ENCODE measurements at places on chromosomes 16 and 17.
A peak's percentile ranks its signal among the peaks of the same experiment; 100 is the strongest.

- DNase-seq, result no peak
Observed at GRCh38 chr17:50598487-50598886, 36.2 kb upstream of the ABCC3 start.

DNA sequence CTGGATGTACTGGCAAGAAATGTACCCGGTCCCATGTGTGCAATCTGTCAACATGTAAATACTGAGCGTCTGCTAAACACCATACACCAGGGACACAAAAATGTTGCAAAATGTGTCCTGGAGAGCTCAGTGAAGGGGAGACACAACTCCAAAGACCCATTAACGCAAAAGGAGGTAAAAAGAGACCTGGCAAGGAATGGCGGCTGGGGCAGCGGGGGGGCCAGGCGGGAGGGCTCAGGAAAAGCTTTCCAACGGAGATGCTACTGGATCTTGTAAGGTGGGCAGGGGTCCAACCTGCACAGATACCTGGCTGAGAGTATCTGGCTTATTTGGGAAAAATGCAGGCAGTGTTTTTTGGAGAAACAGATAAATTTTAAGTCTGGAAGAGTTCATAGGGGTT is 40.7 kb downstream of the ADCY9 start:
- no peak for DNase-seq

- no peak for DNase-seq
Observed at GRCh38 chr17:76888661-76889060, 20.5 kb downstream of the MGAT5B start.

DNA sequence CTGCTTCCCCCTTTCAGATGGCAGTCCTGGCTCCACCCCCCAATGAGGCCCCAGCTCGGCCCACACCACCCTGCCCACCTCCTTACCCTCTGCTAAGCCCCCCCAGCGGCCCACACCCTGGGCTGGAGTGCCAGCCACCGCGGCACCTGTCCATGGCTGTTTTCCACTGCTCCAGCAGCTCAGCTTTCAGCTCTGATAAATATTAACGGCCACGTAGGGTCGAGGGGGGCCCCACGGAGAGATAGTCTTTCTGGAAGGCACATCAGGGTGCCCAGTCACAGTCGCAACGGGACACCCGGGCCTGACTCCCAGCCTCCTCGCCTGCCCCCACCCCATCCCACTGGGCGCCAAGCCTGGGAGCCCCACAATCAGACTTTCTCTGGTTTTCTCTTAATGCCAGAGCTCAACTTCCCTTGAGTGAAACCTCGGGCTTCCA is 46.5 kb upstream of the CIBAR2 start:
- DNase-seq, result no peak

- no peak for DNase-seq
Observed at GRCh38 chr16:27330542-27330941, 16.8 kb downstream of the IL4R start.

DNA sequence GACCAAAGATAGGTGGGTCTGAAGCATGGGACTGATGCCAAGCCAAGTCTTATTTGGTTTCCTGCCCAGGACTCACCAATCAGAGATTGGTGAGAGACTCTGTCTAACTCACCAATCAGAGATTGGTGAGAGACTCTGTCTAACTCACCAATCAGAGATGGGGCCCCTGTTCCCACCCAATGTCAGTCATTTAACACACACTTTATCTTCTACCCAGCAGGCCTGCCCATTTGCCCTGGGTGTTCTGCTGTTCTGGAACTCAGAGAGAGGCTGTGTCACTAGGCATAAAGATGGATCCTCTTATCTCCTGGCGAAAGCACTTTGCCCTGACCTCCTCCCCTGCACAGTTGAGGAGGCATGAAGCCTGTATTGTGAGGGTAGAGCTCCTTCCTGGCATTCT is 5.4 kb upstream of the RHOT1 start:
- peak; percentile 9 for DNase-seq

DNA sequence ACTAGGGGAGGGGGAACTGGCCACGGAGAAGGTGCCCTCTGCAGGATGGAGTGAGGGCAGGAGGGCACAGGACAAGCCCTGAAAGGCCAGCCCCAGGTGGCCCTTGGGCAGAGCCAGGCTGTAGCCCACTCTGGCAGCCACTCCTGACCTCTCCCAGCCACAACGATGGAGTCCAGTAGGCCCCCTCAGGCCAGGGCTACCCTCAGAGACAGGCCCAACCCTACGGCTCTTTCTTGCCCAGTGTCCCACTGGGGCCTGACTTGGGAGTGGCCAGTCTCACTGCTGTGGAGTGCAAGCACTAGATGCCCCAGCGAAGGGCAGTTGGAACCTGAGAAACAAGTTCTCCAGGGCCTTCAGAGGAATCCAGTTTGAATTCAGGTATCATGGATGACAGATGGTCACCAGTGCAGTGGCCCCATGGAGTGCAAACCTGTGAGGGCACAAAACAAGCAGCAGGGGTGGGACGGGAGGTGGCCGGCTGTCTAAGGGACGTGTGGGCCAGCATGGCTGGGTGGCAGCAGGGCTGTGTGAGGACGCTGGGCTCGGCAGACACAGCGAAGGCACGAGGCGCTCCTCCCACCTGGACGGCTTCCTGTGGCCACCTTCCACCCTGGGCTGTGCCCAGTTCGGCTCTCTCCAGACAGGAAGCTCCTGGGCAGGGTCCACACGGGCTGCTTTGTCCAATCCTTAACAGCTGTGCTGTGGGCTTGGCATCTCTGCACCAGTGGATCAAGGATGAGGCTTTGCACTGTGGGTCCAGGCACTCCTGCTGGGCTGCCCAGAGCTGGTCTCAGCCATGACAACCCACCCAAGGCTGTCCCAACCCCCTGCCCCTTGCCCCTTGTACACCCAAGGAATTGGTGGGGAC is 72.1 kb downstream of the AMFR start:
- no peak for DNase-seq

All from CD8-positive, alpha-beta T cell (primary cell).